ENCODE measurements at places on chromosomes 2 and 18.

- no peak for DNase-seq
Observed at GRCh38 chr2:235685024-235685721, 191.3 kb downstream of the AGAP1 start.

GRCh38 chr2:37472959-37473358 is 128.5 kb downstream of the QPCT start:
- DNase-seq = no peak

GRCh38 chr2:153196378-153197058 is 282.0 kb downstream of the RPRM start:
- no peak for DNase-seq

- no peak for DNase-seq
Observed at GRCh38 chr2:40101131-40101575, 322.1 kb upstream of the THUMPD2 start.

DNA sequence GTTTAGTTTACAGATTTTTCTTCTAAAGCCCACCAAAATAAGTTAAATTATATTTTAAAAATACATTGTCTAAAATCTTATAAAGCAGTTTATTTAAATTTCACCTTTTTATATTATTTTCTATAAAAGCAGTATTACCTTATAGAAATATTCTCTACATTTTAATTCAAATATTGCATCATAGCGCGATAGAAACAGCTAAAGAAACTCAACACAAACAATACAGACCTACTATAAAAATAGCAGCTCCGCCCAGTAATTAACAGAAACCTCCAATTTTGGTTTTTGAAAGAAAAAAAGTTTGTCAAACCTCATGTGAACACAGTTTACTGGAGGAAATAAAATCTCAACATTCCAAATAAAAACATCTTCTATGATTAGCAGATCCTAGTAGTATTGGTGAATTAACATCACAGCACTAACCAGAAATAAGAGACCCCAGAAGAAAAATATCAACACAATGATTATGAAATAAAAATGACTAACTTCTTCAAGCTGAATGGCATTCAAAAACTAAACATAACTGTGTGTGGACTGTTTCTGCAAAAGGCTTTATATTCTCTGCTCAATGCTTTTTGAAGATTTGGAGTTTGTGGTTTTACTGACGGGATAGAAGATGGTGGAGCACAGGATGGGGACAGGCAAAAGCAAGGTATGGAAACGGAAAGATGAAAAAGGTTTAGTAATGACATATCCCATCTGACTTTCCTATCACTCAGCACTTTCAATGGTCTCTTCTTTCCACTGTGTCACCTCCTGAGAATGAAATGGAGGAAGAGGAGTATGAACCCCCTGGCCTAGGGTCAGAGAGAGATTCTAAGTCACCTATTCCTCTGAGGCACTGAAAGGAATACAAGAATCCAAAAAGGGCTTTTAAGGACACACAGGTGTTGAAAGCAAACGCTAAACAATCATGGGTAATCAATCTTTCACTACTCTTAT is 17.5 kb downstream of the MAP4K3 start:
- DNase-seq = no peak

DNA sequence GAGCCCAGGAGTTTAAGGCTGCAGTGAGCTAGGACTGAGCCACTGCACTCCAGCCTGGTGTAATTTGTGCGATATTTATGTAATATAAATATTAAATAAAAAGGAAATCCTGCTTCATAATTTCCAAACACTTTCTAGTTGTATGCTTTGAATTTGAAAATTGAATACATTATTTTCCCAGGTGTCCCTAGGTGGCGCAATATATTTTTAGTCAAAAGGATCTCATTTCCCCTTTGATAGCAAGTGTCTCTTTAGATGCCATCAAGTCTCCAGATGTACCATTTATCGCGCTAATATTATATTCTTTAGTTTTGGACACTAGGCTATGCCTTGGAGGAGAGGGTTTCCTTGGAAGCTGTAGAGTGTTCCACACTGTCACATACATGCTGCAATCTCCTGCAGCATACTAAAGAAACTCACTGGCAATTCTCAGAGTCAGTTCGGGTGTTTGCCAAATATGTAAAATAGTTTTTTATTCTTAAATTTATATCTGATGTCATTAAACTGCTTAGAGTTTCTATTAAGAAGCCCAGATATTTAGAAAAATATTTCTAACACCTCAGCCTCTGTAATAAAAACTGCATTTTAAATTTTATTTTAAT is 5.6 kb upstream of the WDR7 start:
- DNase-seq = no peak

- DNase-seq = no peak
Observed at GRCh38 chr2:43927442-43927841, 68.3 kb downstream of the LRPPRC start.

DNA sequence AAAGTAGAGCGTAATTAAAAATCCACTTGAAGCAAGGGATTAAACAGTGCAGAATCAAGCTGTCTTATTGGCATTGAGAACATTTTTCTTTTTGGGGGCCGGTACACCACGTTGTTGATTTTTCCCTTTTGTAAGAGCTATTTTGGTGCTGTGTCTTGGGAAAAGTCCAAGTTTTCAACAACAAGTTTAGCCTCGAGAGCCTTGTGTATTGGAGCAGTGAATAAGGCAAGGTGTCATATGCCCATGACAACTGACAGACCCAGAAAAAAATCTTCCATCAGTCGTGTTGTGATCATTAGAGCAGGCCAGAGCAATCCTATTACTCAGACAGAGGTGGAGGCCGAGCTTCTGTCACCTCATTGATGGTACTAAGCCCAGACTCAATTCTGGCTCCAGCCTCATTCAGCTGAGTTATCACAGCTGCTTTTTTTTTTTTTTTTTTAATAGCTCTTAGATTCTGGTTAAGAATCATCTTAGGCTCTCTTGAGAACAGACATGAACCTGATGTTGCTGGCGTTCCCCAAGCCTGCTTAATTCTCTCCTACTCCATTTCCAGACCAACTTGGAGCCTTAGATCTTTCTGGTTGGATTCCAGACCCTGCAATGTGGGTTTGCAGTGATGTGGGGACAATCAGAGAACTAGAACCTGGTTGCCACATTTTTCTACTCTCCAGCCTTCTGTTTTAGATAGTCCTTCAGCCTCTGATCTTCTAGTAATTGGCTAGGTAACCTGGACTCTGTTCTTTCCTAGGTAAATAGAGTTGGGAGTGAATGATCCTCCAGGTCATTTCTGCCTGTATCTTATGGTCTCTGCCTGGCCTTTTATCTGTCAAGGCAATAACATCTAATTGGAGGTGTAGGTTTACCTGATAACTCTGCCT is 43.1 kb downstream of the MOGAT1 start:
- DNase-seq = no peak

DNA sequence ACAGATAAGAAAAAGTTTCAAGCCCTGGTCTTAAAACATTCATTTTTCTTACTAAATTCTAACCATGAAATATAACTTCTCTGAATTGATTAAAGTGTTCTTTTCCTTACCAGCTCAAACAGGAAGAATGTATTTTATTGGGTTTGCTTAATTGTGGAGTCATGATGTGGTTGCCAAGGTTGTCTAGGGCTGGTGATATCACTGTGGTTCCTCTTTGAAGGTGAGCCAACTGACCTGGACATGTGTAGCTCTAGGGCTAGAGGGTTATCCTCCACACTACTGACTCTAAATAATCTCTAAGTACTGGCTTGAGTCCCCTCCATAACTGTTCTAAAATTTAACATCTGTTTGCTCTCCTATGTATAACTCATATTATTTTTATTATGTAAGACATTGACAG is 529.6 kb downstream of the PIK3C3 start:
- no peak for DNase-seq

GRCh38 chr2:101790416-101790815 is 92.9 kb downstream of the MAP4K4 start:
- DNase-seq = no peak

- no peak for DNase-seq
Observed at GRCh38 chr2:197356136-197356535, 45.6 kb upstream of the ANKRD44 start.

DNA sequence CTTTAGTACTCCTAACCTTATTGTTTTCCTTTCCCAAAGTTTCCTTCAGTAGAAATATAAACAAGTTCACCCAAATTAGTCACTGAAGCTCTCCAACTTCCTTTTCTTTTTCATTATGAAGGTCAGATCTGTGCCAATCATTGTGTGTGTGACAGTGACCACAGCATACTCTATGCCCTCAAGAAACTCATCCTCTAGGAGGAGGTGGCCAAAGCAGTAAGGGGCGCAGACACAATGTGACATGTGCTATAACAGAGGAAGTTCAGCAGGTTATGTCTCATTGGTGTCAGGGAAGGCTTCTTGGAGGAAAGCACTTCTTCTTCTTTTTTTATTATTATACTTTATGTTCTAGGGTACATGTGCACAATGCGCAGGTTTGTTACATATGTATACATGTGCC is 60.0 kb upstream of the PSME4 start:
- no peak for DNase-seq

DNA sequence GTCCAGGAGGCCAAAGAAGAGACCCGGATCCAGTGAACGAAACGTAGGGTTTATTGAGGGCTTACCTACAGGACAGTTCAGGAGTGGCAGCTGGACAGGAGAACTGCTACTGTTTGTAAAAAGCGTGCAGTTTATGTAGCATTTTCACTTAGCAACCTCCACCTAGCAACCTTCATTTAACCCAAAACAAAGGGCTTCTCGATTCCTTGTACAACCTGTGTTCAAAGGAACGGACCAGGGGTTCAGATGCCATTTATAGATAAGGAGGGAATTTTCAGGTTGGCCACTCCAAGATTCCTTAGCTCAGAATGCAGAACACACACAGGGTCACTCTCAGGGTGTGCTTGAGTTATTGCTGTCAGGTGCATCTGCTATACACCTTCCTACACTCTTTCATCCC is 65.1 kb upstream of the YWHAQ start:
- no peak for DNase-seq

- DNase-seq = no peak
Observed at GRCh38 chr2:240510513-240511210, 47.1 kb downstream of the ANKMY1 start.

DNA sequence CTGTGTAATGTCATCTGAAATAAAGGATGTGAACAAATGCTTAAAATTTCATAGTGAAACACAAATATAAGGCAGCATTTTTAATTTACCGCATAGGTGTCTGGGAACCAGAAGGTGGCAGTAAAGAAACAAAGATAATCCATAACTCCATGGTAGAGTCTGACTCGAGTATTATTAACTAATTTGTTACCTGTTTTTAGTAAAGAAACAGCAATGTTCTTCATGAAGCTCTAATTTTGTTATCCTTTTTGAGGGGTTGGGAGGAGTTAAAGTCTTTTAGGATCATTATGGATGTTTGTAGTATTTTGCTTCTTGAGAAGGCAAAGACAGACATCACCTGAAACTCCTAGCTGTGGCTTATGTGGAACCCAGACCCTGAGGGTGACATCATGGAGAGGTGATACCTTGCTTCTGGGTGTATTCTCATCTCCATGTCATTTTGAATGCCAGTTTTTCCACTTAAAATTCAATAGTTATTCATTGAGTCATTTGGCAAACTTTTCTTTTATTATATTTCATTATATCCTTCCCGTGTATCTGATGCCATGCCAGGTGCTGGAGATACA is 286.2 kb upstream of the EPAS1 start:
- no peak for DNase-seq

GRCh38 chr18:80154293-80154692 is 45.2 kb downstream of the ADNP2 start:
- DNase-seq = no peak

- DNase-seq = no peak
Observed at GRCh38 chr2:217223222-217223930, 363.5 kb upstream of the TNP1 start.

DNA sequence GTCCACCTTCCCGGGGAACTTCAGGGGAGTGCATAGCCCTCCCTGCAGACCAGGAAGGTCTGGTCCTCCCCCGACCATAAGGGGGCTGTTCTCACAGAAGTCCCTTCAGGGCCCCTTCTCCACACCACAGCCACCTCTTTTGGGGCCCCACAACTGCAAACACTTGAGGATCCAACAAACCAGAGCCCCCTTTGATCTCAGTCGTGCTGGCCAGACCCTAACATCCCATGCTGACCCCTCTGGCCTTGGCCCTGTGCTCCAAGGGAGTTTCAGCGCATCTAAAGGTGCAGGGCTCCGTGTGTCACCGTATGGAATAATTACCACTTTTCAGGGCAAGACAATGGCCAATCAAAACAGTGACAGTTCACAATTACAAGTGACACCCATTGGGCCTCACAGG is 57.7 kb downstream of the ADNP2 start:
- no peak for DNase-seq

DNA sequence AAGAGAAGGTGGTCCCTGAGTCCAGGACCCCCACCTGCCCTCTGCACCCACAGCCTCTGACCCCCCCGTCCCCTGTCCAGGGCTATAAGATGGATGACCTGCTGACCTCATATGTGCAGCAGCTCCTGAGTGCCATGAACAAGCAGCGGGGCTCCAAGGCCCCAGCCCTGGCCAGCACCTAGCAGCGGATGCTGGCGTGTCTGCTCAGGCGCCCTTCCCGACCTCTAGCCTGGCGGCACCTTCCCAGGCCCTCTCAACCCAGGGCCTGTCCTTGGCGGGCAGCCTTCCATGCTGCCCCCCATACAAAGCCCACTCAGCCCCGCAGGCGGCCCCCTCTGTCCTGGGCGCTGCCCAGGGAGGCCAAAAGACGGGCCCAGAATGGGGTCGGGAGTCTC is 8.7 kb upstream of the GPR17 start:
- DNase-seq = no peak

DNA sequence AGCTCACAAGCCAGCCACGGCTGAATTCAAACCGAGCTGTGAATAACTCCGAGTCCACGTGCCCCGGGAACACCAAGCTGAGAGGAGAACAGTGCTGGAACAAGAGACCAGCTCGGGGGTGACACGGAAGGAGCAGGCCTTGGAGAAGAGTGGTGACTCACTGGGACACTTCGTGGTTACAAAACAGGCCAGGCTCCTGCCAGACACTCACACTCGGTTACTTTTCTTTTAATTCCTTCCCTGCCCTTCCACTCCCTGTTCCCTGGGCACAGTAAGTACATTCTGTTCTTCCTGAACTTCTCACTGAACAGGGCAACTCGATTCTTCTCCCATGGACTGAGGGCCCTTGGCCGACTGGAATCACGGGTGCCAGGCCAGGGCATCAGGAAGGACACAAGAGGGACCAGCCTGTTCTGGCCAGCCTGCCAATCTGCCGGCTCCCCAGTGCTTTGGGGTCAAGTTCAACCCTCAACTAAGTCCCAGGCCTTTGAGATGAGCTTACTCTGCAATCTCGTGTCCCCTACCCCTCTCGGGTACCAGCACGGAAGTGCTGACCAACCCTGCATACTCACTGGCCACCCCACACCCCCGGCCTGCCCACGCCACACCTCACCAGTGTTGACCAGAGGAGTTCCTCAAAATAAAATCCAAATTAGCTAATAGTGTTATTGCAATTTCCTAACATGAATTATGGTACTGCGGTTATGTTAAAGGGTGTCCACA is 87.5 kb downstream of the TFCP2L1 start:
- no peak for DNase-seq

DNA sequence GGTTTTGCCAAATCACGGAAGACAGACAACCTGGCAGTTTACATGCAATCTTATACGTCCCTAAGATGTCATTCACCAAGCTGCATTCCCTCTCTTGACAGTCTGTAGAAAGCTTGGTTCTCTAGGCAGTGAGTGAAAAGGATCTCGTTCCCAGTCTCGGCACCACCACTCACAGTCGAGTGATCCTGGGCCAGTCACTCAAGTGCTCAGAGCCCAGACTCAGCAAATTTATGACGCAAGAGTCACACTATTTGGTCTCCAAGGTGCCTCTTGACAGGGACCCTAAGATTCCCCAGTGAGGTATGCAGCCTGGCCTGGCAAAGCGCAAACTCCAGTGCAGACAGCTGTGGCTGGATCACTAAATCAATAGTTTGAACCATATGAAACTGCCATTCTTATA is 77.9 kb downstream of the EIPR1 start:
- DNase-seq = no peak
